ENCODE measurements at places on chromosomes 4 and X. TPM values are rescaled to one million over a fixed set of nuclear protein-coding genes. Genes with fewer than 3 reads are reported as not detected.

GRCh38 chrX:142688256-142688655 is 337.5 kb upstream of the SPANXN4 start:
- no peak for DNase-seq

DNA sequence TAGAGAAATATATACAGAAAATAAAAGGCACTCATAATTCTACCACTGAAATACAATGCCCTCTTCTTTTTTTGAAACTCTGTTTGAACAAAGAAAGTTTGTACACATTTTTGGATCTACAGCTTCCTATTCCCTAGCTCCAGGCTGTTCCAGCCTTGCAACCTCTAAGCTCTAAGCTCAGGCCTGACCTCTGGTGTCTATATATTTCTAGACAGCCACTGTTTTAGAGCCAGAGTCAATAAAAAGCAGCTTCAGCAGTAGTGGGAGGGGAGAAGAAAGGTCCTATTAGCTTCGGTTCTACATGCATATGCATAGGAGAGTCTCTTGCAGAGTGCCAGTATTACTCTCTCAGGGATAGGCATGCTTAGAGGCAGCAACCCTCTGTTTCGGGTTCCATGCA is 39.7 kb downstream of the CLDN2 start:
- DNase-seq, result no peak

- no peak for DNase-seq
Observed at GRCh38 chr4:81196126-81196650, 18.8 kb downstream of the PRKG2 start.

GRCh38 chrX:74318672-74319071 is 14.7 kb downstream of the ZCCHC13 start:
- no peak for DNase-seq

- DNase-seq, result no peak
Observed at GRCh38 chrX:124820738-124821137, 474.4 kb downstream of the SH2D1A start.

- DNase-seq, result no peak
Observed at GRCh38 chr4:10565166-10565780, 108.0 kb upstream of the ZNF518B start.

DNA sequence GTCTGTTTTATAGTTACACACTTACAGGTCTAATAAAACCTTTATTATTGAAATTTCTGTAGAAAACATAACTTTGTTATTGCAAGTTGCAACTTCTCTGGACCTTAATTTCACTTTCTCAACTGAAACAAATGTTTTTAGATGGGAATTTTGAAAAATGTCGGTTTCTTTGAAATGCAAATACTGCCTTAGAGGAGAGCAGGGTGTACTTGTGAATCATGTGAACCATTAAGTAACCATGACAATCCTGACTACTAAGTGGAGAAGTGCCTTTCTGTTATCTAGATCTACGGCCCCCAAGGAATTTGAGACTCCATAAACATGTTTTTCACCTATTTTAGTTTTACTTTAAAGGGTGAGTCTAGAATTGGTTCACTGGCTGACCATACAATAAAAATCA is 8.5 kb upstream of the ARMCX2 start:
- no peak for DNase-seq

- DNase-seq, result no peak
Observed at GRCh38 chr4:144701683-144702233, 55.8 kb downstream of the HHIP start.

- DNase-seq, result peak; percentile 74
Observed at GRCh38 chrX:136909119-136909705, 28.7 kb upstream of the RBMX start.

GRCh38 chrX:119512146-119512800 is 44.0 kb downstream of the SLC25A5 start:
- no peak for DNase-seq

Gene PRKG2
- 0.25 TPM for total RNA-seq

Gene FAT1
- total RNA-seq, result 0.02 TPM

Gene CWH43
- total RNA-seq, result not detected

Gene CACNA1F
- 1.7 TPM for total RNA-seq

Measured in activated naive CD4-positive, alpha-beta T cell treated with anti-CD3 and anti-CD28 coated beads, Interleukin-2, amount 50 U/mL, for 72 hours (primary cell).